ENCODE measurements at places on chromosomes 2 and 18.

DNA sequence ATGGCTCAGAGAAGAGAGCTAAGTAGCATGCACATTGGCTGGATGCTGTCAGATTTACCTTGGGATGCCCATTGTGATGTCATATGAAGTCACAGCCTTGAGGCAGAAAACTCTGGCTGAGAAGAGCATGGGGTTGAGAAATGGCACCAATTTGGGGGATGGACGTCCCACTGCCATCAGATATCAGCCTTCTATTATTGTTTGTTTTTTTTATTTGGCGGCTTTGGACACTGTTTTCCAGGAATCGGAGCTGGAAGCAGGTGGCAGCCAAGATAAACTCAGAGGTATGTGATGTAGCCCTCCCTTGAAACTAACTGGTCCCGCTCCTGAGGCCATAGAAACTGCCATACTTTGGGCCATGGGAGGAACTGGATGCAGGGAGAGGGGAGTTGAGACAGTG is 40.6 kb downstream of the GCKR start:
- no peak for DNase-seq

- DNase-seq: no peak
Observed at GRCh38 chr2:218722419-218722818, 11.8 kb downstream of the TTLL4 start.

DNA sequence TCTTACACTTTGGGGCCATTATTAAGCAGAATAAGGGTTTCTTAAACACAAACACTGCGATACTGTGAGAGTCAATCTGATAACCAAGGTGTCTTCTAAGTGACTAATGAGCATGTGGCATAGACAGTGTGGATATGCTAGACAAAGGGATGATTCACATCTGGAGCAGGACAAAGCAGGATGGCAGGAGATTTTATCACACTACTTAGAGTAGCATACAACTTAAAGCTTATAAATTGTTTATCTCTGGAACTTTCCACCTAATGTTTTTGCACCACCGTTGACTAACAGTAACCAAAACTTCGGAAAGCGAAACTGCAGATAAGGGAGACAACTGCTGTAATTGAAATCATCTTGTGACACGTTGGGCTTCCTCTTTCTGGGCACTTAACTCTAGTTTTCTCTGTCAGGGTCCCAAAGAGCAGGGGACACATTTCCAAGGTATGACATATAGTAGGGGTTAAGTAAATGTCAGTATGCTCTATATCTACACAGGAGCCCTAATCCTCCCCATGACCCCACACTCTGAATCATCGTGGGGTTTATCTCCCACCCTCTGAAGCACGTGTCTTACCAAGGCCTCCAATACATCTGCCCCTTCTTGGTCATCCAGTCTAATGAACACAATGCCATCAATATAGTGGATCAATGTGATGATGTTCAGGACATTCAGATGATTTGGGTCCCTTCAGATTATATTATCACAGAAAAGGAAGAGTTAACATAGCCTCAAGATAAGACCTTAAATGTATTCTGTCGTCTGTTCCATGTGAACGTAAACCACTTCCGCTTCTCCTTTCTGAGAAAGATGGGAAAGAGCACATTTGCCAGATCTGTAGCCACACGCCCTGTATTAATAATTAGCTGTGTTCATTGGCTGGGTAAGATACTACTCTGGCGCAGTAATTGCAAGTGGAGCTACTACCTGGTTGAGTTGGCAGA is 78.7 kb downstream of the FTCDNL1 start:
- DNase-seq: no peak

- DNase-seq: no peak
Observed at GRCh38 chr18:61731693-61732376, 161.0 kb downstream of the RNF152 start.

GRCh38 chr18:32289483-32290075 is 99.7 kb downstream of the MEP1B start:
- DNase-seq: peak; percentile 67

- DNase-seq: no peak
Observed at GRCh38 chr2:173979751-173980351, 14.7 kb upstream of the SP3 start.
